Bronchial epithelial cell (primary cell): ENCODE measurements at places on chromosomes 12 and 14. TPM values are rescaled to one million over a fixed set of nuclear protein-coding genes. Genes with fewer than 3 reads are reported as not detected.

Gene CISTR
- not detected in 2 replicates for total RNA-seq

Gene CLEC14A
- total RNA-seq = not detected in 2 replicates

Gene FOXA1
- 4.9 and 5.3 TPM in 2 replicates for total RNA-seq

Gene APOF
- not detected in 2 replicates for total RNA-seq

Gene GPR65
- total RNA-seq = under 0.01 TPM in 1 of 2 replicates, not detected in the other

Gene MSI1
- total RNA-seq = not detected in 2 replicates

Gene SLC4A8
- total RNA-seq = 0.26 and 0.64 TPM in 2 replicates

Gene BBOF1
- total RNA-seq = 1.3 and 1.9 TPM in 2 replicates

Gene NANOG
- not detected in 2 replicates for total RNA-seq

Gene LTB4R2
- total RNA-seq = 10.5 and 17.4 TPM in 2 replicates

Gene LTBP2
- total RNA-seq = 4.1 and 6.6 TPM in 2 replicates

Gene TMEM132C
- total RNA-seq = not detected in 2 replicates

Gene TAS2R42
- not detected in 2 replicates for total RNA-seq

Gene CCDC38
- total RNA-seq = 0.13 TPM in 1 of 2 replicates, not detected in the other

Gene REP15
- total RNA-seq = 0.51 and 0.53 TPM in 2 replicates

Gene USP5
- 45.0 and 46.9 TPM in 2 replicates for total RNA-seq

Gene DBX2
- not detected in 2 replicates for total RNA-seq

Gene DLK1
- not detected in 2 replicates for total RNA-seq

Gene ST8SIA1
- total RNA-seq = under 0.01 and 0.13 TPM in 2 replicates

Gene HIP1R
- total RNA-seq = 36.1 TPM in 2 replicates

Gene GYS2
- 0.26 TPM in 1 of 2 replicates, not detected in the other for total RNA-seq

Gene FAM222A
- under 0.01 TPM in 1 of 2 replicates, not detected in the other for total RNA-seq

Gene TMEM63C
- 0.79 and 4.5 TPM in 2 replicates for total RNA-seq

Gene ZCRB1
- 15.0 and 33.4 TPM in 2 replicates for total RNA-seq

Gene JKAMP
- total RNA-seq = 35.3 and 40.5 TPM in 2 replicates
